ENCODE measurements at places on chromosomes 2 and 18.

- DNase-seq: no peak
Measured at GRCh38 chr2:164816046-164816445, 25.6 kb downstream of the COBLL1 start.

DNA sequence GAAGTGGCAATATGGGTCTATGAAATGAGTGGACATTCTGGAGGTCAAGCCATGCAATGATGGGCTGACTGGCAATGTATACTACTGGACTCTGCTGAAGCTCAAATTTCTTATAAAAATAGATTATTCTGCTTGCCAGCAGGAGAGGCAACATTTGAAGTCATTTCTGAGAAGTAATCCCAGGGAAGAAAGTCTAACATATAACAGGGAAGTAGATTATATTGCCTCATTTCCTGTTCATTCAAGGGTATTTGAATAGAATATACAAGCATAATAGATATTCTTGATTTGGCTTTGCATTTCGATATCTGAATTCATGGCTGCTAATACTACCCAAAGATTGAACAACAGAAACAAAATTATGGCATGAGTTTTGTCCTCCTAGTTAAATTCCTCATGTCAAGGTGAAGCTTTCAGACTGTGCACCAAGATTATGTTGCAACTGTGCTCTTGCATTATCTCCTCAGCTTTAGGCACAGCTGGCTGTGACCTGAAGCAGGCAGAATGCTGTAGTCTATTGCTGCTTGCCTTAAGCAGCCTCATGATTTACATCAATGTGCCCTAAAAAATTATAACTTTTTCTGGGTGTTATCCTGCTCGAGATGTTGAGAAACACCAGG is 13.3 kb upstream of the TMX3 start:
- DNase-seq: no peak

DNA sequence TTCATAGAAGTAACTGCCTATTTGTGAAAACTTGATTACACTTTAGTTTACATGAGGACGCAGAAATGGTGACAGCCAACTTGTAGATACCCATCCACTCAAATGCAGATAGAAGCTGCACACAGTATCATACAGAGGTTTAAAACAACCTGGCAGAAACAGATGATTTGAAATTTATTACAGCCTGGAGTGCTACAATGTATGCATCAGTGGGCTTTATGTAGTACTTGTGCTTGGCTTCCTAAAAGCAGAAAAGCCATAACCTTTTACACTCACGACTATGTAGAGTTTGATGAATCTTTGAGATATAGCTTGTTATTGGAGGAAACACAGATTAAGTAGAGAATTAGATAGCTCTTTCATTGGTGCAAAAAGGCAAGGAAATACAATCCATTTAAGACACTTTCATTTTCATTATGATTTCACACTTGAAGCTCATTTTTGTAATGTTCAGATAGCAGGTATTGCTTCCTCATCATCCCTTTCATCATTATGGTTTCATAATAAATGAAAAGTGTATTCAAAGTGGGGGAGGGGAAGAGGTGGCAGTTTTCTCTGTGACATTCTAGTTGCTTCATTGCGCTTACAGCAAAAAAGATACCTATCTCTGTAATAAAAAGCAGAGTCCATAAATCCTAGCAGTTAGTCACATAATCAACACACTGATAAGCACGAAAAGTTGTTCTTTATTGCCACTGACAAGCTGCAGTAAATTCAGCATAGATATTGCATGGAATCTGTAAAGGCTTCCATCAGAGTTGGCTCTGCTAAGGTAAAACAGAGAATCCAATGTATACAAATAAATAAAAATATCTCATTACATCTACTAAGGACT is 789.8 kb upstream of the FSHR start:
- DNase-seq: no peak

- DNase-seq: no peak
Measured at GRCh38 chr2:227616631-227617030, 667 bp upstream of the SCYGR4 start.
